ENCODE measurements at places on chromosomes 16 and 17.

DNA sequence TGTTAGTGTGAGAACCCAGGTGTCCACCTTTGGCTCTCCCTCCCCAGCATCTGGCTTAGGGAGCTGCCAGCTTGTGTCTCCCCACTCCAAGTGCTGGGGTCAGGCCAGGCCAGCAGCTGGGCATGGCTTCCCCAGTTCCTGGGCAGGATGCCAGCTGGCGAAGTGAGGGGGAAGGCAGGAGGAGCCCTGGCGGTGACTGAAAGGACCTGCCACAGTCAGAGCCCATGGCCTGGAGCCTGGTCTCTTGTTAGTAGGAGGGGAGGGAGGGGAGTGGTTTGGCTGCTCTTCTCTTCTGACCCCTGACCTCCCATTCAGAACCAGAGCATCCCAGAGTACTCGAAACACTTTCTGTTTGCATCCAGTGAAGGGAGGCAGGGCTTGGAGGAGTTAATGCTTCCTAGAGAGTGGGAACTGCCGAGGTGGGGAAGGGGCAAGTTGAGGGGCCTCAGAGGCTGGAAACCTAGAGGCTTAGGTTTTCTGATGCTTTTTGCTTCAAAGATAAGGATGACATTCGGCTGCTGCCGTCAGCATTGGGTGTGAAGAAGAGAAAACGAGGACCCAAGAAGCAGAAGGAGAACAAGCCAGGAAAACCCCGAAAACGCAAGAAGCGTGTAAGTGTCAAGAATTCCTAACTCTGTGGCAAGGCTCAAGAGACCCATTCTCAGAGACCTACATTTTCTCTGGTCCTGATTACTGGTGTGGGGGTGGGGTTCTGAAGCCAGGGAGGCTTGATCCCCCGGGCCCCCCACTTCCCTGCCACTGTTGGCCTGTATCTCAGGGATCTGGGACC is 772 bp downstream of the CHD3 start:
- DNase-seq: no peak

- no peak for DNase-seq
Measured at GRCh38 chr16:59478838-59479237, 744.7 kb upstream of the GOT2 start.

DNA sequence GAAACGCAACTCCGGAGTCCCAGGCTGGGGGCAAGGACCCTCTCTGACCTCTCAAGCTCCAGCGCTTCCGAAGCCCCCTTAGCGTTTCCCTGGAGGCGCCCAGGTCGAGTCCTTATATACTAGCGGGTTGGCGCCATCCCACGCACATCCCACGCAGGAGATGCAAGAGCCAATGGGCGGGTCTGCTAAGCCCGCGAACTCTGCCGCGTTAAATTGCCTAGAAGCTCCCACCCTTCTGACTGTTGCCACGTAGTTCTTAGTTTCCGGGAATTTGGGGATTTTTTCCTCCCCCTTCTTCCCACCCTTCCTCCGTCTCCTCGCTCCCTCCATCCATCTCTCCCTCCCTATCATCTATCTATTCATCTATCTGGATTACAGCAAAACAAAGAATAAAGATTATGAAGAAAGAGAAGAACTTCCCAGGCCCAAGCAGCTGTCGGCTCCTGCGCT is at the start of gene SLFN11:
Gene SLFN11 (minus strand): TSS at position 88 of the 450 bp plus-strand sequence. CDS start 9,814 bp downstream, outside the sequence.
- no peak for DNase-seq

- no peak for DNase-seq
Measured at GRCh38 chr17:50816771-50817751, 18.3 kb upstream of the WFIKKN2 start.

- no peak for DNase-seq
Measured at GRCh38 chr16:24773771-24774427, 44.4 kb downstream of the TNRC6A start.

DNA sequence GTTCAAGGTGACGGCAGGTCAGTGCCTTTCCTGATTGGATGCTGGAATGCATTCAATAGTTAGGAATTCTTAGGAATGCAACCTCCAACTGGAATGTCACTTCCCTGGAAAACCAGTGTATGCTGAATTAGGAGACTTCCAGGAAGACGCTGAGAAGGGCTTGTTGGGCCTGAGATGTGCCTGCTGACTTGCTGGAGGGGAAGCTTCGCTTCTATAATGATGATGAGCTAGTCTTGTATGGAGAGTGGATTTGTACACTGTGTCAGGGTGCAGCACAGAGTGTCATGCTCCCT is 45.6 kb downstream of the SMPD3 start:
- no peak for DNase-seq

GRCh38 chr17:40540448-40540847 is 24.8 kb downstream of the CCR7 start:
- DNase-seq: no peak

- no peak for DNase-seq
Measured at GRCh38 chr17:41284043-41284442, 8.5 kb downstream of the KRTAP9-7 start.

- no peak for DNase-seq
Measured at GRCh38 chr17:55303701-55304145, 39.0 kb downstream of the HLF start.

GRCh38 chr16:50837324-50837723 is 95.4 kb downstream of the CYLD start:
- DNase-seq: peak; percentile 16

DNA sequence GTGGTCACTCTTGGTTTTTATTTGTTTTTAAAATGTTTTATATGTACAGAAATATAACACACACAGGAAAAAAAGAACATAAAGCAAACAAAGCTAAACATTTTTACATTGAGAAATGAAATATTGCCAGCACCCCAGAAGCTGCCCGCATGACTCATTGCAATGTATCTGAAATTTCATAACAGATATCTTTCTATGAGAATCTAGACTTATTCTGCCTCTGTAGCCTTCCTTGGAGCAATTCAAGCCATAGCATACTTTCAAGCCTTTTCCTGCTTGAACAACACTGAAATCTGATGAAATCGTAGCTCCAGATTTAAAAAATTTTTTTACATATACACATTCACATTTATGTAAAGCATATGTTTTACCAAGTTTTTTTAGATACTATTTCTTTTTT is 86.9 kb downstream of the RBBP6 start:
- DNase-seq: no peak

- no peak for DNase-seq
Measured at GRCh38 chr17:59707971-59708430, 547 bp downstream of the VMP1 start.

GRCh38 chr17:72774236-72774635 is 318.3 kb downstream of the SLC39A11 start:
- DNase-seq: no peak

- no peak for DNase-seq
Measured at GRCh38 chr17:59155439-59156177, at the start of gene PRR11. Gene PRR11 (plus strand): TSS chr17:59155746. CDS start chr17:59169753, 14,007 bp downstream.

DNA sequence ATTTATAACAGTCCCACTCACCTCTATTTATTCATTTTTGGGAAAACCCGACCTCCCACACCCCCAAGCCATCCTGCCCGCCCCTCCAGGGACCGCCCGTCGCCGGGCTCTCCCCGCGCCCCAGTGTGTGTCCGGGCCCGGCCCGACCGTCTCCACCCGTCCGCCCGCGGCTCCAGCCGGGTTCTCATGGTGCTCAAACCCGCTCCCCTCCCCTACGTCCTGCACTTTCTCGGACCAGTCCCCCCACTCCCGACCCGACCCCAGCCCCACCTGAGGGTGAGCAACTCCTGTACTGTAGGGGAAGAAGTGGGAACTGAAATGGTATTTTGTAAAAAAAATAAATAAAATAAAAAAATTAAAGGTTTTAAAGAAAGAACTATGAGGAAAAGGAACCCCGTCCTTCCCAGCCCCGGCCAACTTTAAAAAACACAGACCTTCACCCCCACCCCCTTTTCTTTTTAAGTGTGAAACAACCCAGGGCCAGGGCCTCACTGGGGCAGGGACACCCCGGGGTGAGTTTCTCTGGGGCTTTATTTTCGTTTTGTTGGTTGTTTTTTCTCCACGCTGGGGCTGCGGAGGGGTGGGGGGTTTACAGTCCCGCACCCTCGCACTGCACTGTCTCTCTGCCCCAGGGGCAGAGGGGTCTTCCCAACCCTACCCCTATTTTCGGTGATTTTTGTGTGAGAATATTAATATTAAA is 638 bp upstream of the TMEM88 start:
- DNase-seq: peak; percentile 52

GRCh38 chr17:74484066-74484465 is 17.6 kb downstream of the CD300A start:
- DNase-seq: no peak

DNA sequence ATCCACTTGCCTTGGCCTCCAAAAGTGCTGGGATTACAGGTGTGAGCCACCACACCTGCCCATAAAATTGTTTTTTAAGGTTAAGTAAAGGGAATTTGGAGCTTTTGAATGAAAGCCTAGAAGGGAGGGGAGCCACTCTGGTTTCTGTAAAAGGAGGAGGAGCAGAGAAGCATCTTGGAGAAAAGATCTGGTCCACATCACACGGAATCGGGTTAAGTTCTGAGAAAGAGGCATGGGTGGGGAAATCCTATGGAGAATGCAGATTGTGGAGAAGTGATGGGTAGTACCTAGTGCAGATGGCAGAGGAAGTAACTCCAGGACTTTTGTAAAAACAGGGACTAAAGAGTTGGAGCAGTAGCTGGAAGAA is 18.3 kb upstream of the CEP112 start:
- no peak for DNase-seq

DNA sequence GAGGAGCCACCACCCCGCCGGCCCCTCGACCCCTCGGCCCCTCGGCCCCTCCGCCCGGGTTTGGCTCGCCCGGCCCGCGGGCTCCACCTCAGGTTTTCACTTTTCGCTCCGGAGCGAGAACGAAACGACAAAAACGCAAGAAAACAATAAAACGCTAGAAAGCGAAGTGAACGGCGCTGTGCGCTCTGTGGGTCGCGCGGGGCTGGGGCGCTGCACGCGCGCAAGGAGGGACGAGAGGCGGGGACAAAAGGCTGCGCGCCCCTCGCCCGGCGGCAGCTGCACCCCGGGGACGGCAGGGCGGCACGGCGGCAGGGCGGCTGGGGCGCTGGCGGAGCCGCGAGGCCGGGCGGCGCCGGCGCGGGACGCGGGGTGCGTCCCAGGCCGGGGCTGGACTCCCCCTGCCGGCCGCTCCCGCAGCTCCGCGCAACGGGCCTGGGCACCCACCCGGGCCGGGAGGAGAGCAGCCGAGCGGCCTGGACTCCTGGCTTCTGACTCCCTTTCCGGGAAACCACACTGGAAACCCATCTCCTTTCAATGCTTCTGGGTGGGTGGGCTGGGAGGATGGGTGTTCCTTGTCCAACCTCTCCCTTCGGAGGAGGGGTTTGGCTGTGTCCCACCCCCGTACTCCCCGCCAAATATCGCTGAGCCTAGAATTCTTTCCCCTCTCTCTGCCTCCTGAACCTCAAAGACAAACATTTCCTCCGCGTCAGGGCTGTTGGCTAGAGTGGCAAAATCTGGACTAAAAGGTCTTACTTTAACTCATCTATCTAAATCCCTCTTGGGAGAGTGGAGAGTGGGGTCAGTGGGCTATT is 9.9 kb downstream of the TBX2 start:
- DNase-seq: no peak

DNA sequence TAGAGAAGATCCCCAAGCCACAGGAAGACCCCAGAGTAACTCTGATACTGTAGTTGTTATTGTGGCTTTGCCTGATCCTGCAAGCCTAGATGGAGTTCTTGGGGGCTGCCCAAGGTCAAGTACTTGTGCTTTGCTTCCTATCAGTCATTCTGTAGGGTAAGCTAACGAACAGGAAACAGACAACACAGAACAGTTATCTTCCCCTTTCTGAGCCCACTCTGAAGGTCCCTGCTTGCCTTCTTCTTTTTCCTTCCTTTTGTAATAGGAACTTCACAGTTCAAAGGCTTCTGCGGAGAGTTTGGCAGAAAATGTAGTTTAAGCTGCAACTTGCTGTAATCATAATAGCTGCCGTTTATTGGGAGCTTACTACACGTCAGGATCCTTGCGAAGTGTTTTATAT is 494.1 kb upstream of the ERCC4 start:
- no peak for DNase-seq

DNA sequence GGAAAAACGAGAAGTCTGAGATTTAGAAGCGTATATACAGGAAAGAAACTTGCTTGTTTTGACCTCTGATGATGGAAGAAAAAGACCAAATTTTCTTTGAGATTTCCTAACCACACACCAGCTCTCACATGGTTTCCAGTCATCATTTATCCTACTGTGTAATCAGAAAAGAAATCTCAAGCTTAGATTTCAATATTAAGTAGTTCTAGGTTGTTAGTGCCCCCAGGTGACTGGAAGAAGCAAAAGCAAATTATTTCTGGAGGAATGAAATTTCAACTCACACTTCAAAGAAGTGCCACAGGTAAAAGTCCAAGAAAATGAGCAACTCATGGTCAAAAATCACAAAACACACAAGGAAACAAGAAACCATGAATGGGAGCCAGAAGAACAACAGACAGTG is 51.8 kb upstream of the KDM6B start:
- DNase-seq: no peak

DNA sequence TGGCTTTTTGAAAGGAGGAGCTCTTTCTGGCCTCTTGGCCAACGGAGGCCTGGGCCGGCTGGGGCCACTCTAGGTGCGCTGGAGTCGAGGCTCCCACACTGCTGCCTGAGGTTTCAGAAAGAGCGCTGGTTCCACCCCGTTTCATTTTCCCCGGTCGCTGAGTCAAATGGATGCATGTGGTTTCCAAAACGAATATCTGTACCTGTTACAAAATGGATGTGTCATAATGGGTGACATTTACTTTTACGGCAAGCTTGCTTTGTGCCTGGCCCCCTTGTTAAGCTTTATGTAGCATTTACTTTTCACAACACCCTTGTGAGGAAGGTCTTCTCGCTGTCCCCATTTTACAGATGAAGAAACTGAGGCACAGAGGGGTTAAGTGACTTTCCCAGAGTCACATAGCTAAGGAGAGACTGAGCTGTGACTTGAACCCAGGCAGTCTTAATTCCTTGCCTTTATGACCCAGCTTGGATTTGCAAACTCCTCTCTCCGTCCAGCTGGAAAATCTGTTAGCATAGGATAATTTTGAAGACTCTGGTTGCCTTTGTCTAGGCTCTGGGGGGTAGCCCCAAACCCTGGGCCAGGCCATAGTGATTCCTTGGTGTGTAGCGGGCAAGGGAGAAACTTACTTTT is 10.6 kb downstream of the KSR1 start:
- DNase-seq: no peak

- DNase-seq: no peak
Measured at GRCh38 chr16:1584926-1585484, 26.9 kb downstream of the IFT140 start.

- no peak for DNase-seq
Measured at GRCh38 chr17:1865252-1866037, 35.6 kb downstream of the RPA1 start.

DNA sequence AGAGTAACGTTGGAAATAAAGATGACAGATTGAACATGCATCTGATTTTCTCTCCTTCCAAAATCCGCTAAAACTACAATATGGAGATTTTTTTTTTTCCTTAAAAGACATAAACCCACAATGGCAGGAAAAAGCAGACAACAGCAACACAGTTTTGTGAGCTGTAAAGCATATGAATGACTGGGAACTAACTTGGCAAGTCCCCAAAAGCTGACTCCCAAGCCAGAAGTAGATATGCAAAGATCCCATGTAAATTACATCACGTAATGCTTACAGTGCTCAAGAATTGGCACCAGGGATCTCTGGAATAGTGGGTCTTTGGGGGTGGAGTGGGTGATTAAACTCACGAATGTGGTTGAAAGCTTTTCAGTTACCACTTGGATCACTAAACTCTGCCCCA is 106.6 kb downstream of the ELAC2 start:
- no peak for DNase-seq

Data from H1 (cell line).